ENCODE measurements at places on chromosomes 16 and 17. TPM values are rescaled to one million over a fixed set of nuclear protein-coding genes. Genes with fewer than 3 reads are reported as not detected.

The KRTAP2-1 gene
- not detected for total RNA-seq

The PLEKHH3 gene
- total RNA-seq: 20.8 TPM

The RTN4RL1 gene
- 0.47 TPM for total RNA-seq

The NEUROD2 gene
- not detected for total RNA-seq

GRCh38 chr17:19876529-19877161 lies 8.9 kb upstream of the ULK2 start:
- no peak for DNase-seq

- DNase-seq: no peak
Measured at GRCh38 chr17:74342224-74342623, 16.2 kb downstream of the KIF19 start.

GRCh38 chr17:12041312-12041711 lies 20.6 kb downstream of the MAP2K4 start:
- DNase-seq: no peak

- DNase-seq: no peak
Measured at GRCh38 chr16:1401758-1402154, 12.7 kb downstream of the UNKL start.

GRCh38 chr17:79581324-79581932 lies 29.4 kb downstream of the RBFOX3 start:
- no peak for DNase-seq

GRCh38 chr17:72236980-72237633 lies 116.3 kb downstream of the SOX9 start:
- DNase-seq: no peak

Data from neural crest cell (in vitro differentiated cells).